ENCODE measurements at places on chromosomes 7 and 10. TPM values are rescaled to one million over a fixed set of nuclear protein-coding genes. Genes with fewer than 3 reads are reported as not detected.

The NCF1 gene
- not detected for total RNA-seq

GRCh38 chr10:86914734-86915133 lies 42.7 kb downstream of the MMRN2 start:
- no peak for DNase-seq

DNA sequence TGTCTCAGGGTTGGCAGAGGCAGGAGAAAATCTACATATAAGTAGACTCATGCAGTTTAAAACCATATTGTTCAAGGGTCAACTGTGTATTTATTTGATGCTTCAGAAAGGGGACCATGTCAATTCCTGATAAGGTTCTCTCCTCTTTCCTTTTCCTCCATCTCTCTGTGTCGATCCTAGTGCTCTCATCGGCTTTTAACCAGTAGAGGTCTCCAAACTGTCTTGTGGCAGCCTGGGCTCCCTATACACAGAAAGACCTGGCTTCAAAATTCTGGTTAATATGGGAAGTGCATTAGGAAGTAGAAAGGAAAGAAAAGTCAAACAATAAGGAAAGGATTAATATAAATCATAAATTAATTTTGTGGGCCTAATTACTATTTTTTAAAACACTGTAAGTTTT lies 304.4 kb upstream of the C7orf33 start:
- peak; percentile 43 for DNase-seq

The IKZF1 gene
- total RNA-seq, result 40.9 TPM

The FAM221A gene
- total RNA-seq, result 9.6 TPM

- DNase-seq, result no peak
These were observed 40.0 kb downstream of the GSDME start for GRCh38 chr7:24717247-24717622.

DNA sequence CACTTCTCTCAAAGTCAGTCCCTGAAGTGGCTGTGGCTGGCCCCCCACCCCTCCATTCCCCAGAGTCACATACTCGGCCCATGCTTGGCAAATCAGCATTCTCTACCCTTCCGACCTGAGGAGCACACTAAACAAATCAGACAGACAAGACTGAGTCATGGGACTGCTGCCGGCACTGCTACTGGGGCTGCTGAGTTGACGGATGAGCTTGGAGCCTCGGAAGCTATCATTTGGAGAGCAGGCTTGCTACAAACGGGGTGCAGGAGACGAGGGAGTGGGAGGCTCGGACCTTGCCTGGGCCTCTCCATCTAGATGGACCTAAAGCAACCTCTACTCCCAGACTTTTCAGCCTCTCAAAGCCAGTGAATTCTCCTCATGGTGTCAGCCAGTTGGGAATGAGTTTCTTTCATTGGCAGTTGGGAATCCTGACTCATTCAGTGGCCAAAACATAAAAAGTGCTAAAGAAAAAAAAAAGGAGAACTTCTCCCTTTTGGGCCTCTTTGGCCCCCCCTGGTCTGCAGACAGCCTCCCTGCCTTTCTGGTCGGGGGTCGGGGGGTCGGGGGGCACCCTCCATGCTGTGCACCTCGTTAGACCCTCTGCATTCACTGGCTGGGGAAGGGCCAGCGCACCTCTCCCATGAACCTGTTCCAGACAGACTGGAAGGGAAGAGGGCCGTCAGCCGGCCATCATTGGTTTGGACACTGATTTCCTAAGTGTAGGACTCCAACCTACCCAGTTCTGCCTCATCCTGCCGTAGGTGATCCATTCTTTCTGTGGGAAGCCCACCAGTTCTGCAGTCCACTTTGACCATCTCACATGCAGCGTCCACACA lies 52.3 kb upstream of the COL13A1 start:
- no peak for DNase-seq

DNA sequence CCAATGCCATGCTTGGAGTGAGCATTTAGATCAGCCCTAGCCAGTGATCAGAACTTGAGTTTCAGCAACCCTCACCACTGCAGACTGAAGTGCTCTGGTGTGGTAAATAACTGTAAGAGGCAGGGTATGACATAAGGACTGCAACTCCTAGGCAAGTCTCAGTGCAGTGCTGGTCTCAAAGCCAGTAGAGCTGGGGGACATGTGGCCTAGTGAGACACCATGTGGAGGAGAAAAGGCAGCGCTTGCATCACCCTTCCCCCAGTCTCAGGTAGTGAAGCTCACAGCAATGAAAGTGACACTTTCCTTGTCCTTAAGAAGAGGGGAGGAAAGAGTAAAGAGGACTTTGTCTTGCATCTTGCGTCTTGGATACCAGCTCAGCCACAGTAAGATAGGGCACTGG lies 386.8 kb upstream of the POT1 start:
- peak; percentile 29 for DNase-seq

- no peak for DNase-seq
These were observed 1609.1 kb downstream of the REEP3 start for GRCh38 chr10:65130162-65130758.

The ATXN7L1 gene
- total RNA-seq, result 4.8 TPM

The ZNF92 gene
- total RNA-seq, result 17.3 TPM

DNA sequence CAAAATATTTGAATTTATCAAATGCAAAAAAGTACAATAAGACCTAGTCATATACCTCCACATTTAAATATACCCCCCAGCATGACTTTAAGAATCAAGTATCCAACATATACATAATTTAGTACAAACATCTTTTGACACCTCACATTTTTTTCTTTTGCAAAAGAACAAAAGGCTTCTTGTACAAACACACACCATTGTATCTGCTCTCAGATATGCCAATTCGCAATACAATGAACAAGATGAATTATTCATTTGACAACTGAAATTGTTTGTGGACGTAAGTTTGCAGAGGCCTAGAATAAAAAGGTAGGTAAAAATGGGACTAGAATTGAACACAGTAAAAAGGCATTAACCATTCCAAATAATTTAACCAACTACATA lies 154.4 kb downstream of the CACNA2D1 start:
- DNase-seq, result no peak

- DNase-seq, result no peak
These were observed 12.6 kb downstream of the TBATA start for GRCh38 chr10:70772627-70773026.

GRCh38 chr7:113161050-113161449 lies 42.7 kb upstream of the SMIM30 start:
- DNase-seq, result no peak

DNA sequence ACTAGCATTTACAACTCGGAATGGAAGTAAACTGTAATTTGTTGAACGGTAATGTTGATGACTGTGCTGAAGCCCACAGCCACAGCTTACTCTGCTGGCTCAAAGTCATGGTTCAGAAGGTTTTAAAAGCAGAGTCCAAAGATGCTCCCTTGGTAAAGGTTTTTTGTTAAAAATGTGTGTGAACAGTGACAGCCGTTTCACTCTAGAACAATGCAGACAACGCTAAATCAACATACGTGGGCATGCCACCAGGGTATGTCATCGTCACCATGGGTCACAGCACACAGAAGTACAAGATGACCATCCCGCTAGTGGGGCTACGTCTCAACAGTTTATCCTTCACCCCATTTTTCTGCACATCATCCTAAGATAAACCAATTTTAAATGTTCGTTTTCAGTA lies 106.5 kb upstream of the LANCL2 start:
- DNase-seq, result no peak

The CAMK1D gene
- total RNA-seq, result 3.1 TPM

DNA sequence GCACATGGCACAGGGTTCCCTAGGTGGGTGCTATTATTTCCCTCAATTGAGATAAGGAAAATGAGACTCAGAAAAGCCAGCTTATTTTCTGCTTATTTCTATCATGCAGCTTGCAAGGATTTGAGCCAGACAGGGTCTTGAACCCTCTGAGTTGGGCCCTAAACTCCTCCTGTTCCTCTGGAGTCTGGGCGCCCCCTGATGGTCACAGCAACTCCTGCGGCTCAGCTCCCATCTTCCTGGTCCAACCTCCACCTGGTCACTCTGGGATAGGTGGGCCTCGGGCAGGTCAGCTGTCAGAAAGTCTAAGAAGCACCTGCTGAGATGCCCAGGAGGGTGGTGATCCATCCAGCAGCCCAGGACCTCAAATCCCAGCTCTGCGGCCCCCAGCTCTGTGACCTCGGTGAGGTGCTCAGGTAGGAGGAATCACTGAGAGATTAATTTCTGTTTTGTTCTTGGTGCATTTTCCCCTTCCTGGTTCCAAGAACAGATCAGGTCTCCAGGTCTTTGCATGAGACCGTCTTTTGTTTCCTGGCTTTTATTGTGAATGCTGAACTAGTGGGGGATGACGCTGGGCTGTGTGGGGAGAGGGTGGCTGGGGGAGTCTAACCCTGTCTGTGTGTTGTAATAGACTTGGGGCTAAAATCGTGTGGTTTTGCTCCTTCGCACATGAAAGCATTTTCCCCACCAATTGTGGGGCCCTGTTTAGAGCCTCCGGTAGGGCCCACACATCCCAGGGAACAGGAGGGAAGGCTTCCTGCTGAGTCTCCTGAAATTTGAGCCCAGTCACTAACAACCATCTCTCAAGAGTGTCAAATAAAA lies 32.8 kb downstream of the TMEM130 start:
- peak; percentile 28 for DNase-seq

DNA sequence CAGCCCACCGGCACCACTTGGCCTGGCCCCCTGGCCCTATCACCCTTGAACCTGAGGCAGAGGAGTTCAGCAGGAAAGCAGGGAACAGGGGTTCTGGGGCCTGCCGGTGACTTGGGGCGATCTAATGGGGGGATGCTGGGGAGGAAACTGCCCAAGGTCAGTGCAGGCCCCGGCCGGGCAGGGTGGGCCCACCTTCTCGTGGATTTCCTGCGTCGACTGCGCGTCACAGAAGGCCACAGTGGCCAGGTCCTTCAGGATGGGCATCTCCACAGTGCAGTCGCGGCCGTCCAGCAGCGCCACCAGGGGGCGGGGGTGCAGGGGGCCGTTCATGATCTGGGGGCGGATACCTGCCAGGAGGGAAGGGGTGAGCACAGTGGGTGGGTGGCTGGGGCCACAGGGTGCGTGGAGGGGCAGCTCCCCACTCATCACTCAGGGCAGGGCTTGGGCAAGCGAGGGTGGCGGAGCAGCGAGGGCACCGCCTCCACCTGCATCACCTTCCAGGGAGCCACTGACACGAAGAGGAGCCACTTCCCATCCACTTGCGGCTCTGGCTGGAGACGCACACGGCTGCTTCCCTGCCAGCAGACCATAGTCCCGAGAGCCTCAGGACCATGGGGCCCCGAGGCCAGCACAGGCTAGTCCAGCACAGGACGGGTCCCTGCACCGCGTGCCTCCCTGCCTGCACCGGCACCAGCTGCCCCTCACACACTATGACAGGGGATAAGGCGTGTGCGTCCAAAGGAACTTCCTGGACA lies 61.4 kb downstream of the ZRANB1 start:
- no peak for DNase-seq

DNA sequence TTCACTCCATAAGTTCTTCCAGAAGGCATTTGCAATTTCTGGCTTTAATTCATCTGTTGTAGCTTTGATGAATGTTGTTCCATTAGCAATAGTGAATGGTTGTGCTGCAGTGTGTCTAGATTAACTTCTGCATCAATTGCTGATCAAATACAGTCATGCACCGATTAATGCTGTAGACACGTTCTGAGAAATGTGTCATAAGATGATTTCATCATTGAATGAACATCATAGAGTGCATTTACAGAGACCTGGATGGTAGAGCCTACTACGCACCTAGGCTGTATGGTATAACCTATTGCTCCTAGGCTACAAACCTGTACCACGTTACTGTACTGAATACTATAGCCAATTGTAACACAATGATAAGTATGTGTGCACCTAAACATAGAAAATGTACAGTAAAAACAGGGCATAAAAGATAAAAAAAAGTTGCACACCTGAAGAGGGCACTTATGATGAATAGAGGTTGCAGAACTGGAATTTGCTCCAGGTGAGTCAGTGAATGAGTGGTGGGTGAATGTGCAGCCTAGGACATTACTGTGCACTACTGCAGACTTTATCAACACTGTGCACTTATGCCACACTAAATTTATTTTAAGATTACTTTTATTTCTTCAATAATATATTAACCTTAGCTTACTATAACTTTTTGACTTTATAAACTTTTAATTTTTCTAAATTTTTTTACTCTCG lies 170.7 kb downstream of the HERPUD2 start:
- DNase-seq, result no peak

DNA sequence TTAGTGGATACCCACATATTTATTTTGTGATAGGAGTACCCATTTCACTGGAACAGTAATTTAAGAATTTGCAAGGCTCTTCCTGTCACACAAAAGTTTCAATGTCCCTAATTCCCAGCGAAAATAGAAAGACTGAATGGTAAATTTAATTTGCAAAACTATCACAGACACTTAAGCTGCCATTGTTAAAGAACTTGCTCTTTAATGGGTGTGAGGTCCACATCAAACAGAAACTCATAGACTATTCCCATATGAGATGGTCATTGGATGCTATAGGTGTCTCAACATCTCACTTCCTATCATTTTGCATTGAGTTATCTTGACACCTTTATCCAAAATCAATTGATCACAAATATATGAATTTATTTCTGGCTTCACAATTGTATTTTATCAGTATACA lies 415.9 kb downstream of the GPAM start:
- DNase-seq, result no peak

All from umbilical cord (tissue), 2 donors.